ENCODE measurements at places on chromosomes 7 and 10.

DNA sequence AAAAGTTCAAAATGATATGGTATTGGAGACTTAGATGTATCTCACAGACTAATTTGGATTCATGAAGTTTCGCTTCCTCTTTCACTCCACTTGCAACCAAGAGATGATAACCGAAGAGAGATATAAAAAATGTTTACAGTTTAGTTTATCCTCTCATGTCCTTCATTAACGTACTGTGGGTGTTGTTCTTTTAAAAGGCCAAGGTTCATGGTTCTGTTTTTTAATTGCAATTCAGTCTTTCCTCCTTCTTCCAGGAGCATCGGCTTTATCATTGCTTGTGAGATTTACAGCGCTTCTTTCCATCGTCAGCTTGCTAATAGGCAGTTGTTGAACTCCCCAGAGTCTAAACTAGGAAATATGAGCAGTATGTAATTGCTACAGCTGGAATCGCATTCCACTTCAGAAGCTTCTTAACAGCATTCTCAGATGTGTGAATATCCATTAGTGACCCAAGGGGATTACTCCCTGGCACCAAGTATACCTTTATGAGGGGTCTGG lies 75.9 kb upstream of the HGF start:
- DNase-seq = no peak

DNA sequence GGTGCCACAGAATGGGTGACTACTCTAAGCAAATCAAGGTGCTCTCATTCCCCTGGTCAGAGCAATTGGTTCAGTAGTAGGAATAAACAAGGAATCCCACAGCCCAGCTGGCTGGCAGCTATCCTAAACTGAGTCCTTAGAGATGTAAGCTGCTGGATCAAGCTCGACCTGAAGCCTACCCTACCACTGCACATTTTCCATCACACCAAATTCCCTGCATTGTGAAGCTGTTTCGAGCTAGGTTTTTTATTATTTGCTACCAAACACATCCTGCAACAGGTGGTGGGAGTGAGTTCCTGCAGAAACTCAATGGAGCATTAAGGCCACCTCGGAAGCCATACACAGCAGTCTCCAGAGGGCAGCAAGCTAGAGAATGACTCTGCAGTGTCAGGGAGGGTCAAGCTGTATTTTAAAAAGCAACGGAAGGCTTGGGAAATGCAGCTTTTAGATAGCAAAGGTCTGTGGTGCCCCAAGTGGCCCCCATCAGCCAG lies 33.7 kb upstream of the TNRC18 start:
- DNase-seq = no peak

DNA sequence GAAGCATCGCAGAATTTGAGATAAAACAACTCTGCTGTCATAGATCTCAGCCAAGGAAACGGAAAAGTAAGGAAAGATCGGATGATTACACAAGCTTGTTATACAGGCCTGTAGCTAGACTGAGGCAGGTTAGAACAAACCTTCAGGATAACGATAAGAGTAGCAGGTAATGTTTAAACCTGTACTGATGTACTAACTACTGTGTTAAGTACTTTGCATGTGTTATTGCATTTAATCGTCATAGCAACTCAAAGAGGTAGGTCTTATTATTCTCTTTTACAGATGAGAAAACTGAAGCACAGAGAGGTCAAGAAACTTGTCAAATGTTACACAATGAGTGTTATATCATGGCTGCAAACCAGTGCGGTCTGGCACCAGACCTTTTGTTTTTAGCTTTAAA lies 352.5 kb downstream of the GPAM start:
- no peak for DNase-seq

- no peak for DNase-seq
These were observed 212.7 kb downstream of the GRM8 start for GRCh38 chr7:127040042-127040441.

DNA sequence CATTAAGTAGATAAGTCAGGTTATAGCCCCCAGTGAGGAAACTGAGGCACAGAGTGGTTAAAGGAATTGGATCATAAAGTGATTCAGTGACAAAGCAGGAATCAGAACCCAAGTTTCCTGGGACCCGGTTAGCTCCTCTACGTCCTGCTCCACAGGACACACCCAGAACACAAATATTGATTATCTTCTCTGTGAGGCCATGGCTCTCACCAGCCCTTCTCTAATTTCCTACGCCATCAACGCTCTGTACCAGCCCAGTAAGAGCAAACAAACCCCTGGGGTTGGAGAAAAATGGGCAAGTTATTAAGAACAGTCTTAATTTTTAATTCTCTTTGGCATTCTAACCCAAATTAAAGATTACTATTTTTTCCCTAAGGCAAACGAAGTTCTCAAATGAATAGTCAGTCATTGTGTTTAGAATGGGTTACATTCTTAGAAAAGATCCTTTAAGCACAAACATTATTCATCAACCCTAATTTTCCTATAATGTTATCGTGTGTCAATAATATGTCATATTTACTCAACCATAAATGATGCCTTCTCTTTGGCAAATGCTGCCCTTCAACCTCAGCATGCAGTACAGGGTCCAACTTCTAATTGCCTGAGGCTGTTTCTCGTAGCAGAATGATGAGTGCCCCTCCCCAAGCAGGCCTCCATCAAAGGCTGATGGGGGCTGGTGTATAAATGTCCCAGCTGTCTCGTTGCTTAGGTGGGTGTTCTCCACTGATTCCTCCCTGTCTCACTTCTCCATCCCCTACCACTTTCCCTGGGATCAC lies 25.4 kb upstream of the TM9SF3 start:
- DNase-seq = no peak
